ENCODE measurements at places on chromosomes 11 and 22.

DNA sequence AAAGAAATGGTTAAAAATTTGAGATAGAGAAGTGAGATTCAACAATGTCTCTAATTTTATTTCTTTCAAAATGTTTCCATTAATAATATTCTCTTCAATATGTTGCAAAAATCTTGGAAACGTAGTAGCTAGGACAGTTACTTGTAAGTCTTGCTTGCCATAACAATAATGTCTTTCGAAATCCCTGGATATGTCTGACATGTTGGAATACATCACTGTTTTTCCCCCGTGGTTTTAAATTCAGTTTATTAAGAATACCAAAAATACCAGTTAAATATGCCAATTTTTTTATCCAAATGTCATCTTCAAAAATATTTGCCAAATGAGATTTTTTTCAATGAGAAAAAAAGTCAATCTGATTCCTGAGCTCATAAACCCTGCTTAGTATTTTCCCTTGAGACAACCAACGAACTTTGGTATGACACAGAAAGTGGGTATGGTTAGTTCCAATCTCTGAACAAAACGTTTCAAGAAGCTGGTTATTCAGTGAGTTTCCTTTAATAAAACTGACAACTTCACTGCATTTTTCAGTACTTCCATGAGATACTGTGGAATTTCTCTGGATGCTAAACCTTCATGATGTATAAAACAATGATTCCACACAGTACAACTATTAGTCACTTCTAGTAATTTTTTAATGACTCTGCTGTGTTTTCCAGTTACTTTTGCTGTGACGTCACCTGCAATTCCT is 36.7 kb upstream of the AMPD3 start:
- DNase-seq: no peak

- no peak for DNase-seq
Measured at GRCh38 chr22:46033256-46034200, 56.6 kb upstream of the WNT7B start.

DNA sequence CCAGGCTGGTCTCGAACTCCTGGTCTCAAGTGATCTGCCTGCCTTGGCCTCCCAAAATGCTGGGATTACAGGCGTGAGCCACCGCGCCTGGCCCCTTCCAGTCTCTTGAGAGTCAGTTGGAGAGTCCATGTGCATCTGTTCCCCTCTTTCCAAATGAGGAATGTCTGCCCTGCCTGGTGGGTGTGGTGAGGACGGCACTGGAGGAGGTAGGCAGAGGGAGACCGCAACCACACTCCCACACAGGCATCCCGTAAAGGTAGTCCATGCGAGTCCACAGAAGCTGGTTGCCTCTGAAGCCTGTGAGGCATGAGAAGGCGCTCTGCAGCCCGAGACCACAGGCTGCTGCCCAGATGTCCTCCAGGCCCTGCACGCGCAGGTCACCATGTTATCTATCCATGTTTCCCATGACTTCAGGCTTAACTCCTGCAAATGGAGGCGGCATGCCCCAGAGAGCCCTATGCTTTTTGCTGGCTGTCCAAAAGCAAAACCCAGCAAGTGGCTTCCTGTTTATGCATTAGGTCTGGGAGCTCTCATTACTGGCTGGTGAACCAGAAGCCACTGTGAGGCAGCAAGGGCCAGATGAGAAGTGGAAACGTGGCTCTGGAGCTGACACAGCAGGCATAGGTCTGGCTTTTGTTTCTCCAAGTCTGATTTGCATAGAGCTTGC is 43.4 kb downstream of the GRIK4 start:
- no peak for DNase-seq

DNA sequence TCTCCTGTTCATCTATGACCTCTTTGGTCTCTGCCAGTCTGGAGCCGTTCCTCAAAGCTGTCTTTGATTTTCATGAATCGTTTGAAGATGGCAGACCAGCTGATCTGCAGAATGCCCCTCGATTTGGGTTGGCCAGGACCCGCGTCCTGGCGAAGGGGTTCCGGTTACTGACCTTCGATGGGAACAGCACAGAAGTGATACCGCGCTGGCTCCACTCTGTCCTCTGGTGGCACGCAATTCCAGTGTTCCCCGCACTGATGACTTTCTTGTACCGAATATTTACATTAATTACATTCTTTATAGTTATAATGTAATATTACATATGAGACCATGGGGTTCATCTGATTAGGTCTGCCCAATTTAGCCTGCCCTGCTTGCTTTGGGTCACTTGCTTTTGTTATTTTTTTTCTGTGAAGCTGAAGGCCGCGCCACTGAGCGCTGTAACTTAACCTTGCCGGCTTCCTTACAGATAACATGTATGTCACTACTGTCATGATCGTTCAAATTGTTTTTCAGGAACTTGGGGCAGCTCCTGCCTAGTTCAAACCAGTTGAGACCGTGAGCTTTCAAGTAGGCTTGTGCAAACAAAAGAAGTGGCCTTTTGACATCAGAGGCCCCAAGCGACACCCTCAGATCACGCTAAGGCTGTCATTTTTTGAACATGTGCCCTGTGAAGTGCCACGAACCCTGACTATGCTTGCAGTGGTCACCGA is 4.1 kb upstream of the USP18 start:
- DNase-seq: no peak
